CMK (cell line): ENCODE measurements at places on chromosomes 11 and 22.
A peak's percentile ranks its signal among the peaks of the same experiment; 100 is the strongest.

DNA sequence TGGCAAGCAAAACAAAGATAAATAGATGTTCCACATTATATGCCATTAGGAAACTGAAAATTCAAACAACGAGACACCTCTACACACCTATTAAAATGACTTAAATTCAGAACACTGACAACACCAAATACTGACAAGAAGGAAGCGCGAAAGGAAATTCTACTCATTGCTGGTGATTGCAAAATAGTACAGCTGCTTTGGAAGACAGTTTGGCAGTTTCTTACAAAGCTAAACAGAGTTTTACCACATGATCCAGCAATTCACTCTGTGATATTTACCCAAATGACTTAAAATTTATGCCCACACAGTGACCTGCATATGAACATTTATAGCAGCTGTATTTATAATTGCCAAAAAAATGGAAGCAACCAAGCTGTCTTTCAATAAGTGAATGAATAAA, 232.6 kb downstream of the CASP12 start:
- DNase-seq = no peak

DNA sequence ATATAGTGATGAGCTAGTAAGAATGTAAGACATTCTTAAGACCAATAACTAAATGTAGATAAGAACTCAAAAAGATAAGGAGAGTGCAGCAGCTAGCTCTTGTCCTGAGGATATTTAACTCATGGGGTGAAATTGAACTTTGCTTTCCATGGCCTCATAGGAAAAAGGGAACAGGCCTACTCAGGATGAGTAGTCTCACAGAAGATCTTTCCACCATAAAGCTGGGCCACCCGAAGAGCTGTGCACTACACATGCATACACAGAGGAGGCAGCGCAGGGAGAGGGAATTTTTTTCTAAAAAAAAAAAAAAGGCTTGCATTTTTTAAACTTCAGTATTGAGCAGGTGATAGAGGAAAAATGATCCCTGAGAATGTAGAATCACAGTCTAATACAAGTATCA, 59.9 kb upstream of the CFAP300 start:
- DNase-seq = no peak

- no peak for DNase-seq
Measured at GRCh38 chr11:133133050-133133449, 399.3 kb downstream of the OPCML start.

GRCh38 chr22:47199261-47199978, 437.0 kb downstream of the TBC1D22A start:
- DNase-seq = no peak

DNA sequence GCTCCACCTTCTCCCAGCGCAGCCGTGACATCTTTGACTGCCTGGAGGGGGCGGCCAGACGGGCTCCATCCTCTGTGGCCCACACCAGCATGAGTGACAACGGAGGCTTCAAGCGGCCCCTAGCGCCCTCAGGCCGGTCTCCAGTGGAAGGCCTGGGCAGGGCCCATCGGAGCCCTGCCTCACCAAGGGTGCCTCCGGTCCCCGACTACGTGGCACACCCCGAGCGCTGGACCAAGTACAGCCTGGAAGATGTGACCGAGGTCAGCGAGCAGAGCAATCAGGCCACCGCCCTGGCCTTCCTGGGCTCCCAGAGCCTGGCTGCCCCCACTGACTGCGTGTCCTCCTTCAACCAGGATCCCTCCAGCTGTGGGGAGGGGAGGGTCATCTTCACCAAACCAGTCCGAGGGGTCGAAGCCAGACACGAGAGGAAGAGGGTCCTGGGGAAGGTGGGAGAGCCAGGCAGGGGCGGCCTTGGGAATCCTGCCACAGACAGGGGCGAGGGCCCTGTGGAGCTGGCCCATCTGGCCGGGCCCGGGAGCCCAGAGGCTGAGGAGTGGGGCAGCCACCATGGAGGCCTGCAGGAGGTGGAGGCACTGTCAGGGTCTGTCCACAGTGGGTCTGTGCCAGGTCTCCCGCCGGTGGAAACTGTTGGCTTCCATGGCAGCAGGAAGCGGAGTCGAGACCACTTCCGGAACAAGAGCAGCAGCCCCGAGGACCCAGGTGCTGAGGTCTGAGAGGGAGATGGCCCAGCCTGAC, 2.5 kb downstream of the TSSC4 start:
- no peak for DNase-seq

DNA sequence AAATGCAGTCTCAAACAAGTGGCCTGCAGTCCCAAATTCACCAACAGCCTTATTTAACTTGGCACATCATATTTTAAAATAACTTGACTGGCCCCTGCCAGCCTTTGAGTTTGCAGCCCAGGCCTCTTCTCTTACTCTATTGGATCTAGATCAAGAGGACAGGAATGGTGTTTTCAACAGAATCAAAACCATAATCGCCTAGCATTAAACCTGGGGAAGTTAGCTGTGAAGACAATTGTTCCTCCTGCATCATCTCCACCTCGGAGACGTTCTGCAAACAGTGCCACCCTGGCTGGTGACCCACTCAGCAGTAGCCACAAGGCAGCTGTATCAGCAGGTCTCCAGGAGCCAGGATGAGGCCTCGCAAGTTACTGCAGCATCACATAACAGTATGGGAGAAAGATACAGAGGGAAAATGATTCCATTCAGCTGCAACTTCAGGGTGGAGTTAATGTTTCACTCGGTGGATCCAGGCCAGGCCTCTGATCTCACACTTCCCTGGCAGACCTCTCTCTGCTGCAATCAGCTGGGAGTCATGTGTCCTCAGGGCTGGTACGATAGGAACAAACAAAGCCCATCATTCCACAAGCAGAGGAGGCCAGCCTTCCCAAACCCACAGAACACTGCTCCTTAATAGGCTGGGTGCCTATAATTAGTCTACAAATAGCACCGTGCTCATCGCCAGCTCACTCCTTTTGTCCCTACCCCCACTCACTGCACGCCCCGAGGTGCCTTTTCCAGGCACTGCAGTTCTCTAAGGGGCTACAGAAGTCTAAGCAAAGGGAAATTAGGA, 18.6 kb upstream of the SCN2B start:
- DNase-seq = no peak

GRCh38 chr11:113365895-113366294, 21.7 kb upstream of the ANKK1 start:
- no peak for DNase-seq

DNA sequence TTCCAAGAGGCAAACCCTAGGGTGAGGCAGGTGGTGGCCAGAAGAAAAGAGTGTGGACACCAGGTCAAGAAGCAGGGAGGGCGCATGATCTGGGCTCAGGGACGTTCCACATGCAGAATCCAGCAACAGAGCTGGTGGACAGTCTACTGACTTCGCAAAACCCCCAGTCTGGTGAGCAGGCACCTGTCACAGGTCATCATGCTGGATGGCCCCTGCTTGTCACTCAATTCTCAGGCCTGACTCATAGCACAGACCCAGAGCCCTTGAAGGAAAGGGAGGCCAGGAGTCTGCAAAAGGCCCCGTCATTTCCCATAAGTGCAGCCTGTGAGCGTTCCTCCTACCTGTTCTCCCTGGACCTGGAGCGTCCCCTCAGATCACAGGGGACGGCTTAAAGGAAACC, 18.2 kb downstream of the APOL4 start:
- DNase-seq = no peak

DNA sequence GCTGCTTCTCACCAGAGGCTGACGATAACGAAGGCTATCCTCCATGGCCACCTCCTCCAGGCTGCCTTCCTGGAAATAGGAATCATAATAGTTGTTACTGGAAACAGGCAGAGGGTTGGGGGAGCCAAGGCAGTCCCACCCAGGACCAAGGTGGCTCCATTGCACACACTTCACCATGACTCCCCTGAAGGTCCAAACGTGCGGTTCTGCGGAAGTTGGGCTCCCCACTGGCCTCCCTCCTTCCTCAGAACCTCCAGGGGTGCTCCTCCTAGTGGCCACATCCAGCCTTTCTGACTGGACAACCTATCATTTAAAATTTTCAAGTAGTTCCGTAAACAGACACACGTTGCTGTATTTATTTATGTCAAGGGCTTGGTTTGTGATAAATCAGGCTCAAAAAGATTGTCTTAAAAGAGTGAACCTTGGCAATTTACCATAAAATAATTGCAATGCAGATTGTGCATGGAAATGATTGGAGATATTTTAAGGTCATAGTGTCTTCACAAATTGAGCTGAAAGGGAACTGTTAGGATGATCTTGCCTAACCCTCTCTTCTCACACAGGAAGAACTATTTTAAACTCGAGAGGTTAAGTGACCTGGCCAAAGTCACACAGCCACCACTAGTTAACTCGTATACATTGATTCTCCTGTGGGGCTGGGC, 1.4 kb upstream of the TCN2 start:
- DNase-seq = peak; percentile 39

DNA sequence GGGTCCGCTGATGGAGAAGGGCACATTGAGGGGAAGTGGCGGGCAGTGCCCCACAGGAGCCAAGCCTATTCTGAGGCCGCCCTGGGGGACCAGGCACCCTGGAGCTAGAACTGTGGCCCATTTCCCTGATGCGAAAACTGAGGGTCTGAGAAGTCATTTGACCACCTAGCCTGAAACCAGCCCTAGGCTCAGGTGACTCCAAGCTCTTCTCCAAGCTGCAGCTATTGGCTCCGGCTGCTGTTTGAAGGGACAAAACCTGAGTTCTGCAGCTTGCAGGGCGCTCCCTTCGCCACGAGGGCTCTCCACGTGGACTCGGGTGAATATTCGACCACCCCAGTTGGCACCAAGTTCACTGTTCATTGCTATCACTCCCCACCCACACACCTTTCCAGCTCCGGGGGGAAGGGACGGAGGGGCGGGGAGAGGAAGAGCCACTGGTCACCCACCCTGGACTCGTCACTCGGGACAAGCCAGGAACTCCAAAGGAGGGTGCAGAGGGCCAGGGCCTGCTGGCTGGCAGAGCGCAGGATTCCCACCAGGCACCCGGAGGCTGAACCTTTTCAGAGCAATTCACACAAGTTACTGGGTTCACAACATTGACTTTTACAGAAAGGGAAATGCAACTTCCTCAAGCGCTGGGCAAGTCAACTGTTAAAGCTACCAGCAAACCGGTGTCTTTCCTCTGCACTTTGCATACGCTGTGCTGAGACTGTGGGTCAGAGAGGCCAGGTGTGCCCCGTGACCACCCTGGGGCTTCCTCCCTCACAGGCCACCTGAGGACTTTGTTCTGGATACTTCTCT, 1.1 kb upstream of the RAC2 start:
- no peak for DNase-seq

GRCh38 chr11:34552270-34552669, 38.7 kb upstream of the ELF5 start:
- DNase-seq = no peak

- no peak for DNase-seq
Measured at GRCh38 chr11:59191890-59192289, 20.0 kb downstream of the DTX4 start.

DNA sequence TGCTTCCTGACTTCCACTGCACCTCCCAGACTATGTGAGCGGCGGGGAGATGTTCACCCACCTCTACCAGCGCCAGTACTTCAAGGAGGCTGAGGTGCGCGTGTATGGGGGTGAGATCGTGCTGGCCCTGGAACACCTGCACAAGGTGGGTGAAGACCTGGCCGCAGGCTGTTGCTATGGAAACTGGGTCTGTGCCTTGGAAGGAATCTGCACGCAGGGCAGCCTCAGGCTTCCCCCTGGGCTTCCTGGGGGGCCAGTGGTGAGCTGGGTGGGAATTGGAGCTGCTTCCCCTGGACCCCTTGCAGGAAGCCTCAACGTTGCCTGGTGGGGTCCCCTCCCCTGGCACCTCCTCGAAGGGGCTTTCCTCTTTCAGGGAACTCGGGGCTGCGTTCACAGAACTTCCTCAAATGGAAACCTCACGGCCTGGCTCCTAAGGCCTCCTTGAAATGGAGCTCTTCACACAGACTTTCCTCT, 1.5 kb downstream of the RPS6KA4 start:
- no peak for DNase-seq

GRCh38 chr11:13335319-13335718, 57.7 kb downstream of the BMAL1 start:
- no peak for DNase-seq

GRCh38 chr11:102384419-102385079, 37.5 kb downstream of the BIRC2 start:
- peak; percentile 48 for DNase-seq

- DNase-seq = no peak
Measured at GRCh38 chr11:128501632-128502549, 85.5 kb downstream of the ETS1 start.

DNA sequence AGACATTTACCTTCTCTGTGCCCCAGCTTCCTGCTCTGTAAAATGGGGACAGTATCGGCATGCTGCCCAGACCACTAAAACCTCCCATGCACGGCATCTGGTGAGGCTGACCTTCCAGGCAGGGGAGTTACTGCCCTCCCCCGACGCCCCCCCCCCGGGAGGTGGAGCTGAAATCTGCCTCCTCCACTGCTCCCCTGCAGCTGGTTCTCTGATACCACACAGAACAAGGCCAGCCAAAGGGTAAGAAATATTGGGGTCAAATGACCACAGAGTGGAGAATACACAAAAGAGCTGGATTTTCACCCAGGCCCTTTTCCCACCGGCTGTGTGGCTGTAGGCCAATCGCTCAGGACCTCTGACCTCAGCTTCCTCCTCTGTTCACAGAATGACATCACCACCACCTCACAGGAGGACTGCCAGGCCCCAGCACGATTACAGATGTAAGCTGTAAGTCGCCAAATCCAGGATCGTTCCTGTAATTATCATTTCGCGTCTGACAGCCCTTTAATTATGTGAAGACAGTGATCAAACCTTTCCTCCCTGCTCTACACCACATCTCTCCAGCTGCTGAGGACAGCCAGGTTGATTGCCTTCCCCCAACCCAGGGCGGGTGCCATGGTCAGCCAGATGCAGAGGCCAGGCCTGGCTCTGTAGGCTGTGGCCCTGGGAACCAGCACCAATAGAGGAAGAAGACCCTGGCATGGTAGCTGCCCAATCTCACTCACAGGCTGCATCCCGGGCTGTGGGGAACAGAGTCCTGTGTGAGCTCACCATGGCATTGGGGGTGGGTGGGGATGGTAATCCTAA, 35.7 kb upstream of the KLHL35 start:
- DNase-seq = no peak

GRCh38 chr11:117874910-117875381, 1.5 kb downstream of the FXYD6 start:
- no peak for DNase-seq
